CMK (cell line): ENCODE measurements at places on chromosomes 6 and 20.

- no peak for DNase-seq
Measured at GRCh38 chr6:11538052-11538818, 686 bp downstream of the TMEM170B start.

DNA sequence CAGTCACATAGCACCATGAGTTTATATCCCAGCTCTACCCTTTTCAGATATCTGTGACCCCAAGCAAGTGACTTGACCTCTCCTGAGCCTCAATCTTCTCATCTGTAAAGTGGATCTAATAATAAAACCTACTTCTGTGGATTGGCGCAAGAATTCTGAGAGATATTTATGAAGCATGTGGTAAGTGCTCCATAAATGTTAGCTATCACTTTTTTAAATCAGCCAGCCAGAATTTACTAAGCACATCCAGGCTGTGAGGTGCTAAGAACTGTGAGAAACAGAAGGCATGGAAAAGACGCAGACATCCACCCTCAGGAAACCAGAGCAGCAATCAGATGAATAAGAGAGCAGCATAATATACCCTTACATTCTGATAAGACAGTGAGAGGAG lies 862 bp downstream of the C20orf96 start:
- DNase-seq = no peak

GRCh38 chr6:11282875-11283274 lies 50.4 kb upstream of the NEDD9 start:
- DNase-seq = no peak

DNA sequence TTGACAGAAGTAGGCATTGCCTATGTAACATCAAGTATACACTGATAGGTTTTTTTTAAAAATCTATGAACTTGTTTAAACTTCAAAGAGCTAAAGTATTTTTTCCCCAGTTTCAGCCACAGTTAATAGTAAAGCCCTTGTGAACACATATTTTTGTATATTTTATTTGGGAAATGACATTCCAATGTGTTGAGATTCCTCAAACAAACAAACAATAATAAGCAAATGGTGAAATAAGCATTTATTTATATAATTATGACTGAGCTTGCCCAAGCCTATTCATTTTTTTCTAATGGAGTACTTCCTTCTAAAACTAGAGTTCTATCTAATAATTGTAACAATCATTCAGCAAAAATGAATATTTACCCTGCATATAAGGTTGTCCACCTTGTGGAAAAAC lies 12.5 kb downstream of the SYCP2 start:
- DNase-seq = no peak

DNA sequence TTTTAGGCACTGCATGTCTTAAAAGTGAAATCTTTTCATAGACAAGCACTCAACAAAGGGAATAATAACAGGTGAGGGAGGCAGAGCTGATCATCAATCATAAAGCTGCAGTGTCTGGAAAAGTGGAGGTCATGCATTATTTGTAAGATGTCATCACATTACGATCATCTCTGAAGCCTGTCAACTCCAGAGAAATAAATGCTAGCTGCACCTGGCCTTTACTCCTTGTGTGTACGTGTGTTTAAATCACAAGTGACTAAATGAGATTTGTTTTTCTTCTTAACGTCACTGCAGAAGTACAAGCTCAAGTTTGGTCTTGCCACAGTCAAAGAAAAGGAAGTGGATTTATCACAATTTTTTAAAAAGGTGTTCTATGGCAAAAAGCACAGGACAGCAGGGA lies 275.5 kb upstream of the SGK1 start:
- no peak for DNase-seq

DNA sequence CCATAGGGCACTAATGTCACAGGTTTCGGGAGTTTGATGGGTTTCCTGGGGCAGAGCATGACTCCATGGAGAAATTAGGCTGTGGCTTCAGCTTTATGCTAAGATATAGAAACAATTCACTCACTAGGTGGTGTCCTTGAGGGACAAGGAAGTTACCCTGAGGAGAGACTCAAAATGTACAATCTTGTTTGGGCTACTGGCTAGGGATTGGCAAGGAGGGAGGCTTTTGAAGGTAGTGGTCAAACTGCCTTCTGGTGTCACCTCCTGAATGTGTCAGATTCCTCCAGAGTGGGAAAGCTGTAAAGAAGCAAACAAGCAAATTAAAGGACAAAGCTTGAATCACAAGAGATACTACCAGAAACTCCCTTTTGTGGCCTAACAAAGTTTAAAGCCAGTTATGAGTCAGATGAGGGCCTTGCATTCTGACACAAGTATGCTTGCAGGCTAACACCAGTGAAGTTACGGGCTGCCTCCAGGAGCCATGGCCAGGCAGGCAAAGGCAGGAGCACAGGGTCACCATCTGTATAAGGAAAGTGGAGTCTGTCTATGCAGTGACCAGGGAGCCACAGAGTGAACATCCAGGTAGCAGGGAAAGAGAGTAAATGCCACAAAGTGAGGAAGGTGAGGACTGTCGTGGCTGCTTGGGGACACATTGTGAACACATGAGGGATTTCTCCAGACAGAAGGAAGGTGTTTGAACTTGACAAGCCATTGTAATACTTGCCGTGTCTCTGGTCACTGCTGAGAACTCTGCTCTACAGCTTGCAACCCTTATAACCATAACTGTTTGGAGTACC lies 107.7 kb upstream of the DTNBP1 start:
- DNase-seq = no peak
